ENCODE measurements at places on chromosomes 7 and 10.

DNA sequence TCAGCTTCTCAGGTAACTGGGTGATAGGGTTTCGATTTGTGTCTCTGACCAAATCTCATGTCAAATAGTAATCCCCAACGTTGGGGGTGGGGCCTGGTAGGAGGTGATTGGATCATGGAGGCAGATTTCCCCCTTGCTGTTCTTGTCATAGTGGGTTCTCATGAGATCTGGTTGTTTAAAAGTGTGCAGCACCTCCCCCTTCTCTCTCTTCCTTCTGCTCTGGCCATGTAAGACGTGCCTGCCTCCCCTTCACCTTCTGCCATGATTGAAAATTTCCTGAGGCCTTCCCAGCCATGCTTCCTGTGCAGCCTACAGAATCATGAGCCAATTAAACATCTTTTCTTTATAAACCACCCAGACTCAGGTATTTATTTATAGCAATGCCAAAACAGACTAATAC is 21.9 kb upstream of the SMURF1 start:
- DNase-seq: no peak

GRCh38 chr7:143417734-143418383 is 9.2 kb upstream of the EPHA1 start:
- DNase-seq: peak; percentile 48

DNA sequence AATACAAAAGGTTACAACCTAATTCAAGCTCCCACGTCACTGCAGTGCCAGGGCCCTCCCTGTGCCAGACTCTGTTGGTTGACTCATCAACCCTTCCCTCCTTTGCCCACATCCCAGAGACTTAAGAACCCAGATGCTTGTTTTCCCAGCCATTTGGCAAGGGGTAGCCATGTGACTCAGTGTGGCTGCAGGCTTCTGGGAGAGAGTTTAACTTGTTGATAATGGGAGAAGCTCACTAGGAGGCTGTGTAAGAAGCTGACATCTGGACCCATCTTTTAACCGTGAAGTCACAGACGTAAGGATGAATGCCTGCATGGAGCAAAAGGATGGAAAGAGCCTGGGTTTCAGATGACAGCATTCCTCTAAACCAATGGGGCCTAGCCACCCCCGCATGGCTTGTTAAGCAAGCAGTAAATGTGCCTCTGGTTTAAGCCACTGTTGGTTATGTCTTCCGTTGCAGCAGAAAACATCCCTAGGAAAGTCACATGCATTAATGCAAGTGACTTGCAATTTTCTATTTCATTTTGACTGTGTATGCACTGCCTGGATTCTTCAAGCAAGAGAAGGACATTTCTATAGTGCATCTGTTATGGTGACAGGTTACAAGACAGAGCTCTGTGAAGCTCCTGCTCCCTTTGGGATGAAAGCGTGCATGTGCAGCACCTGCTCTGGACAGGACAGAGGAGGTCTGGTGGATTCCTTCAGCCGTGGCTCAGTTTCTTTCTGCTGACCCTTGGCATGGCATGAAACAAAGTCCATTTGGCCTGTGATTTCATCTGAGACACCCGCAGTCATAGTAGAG is 57.5 kb upstream of the CREB5 start:
- peak; percentile 92 for DNase-seq

- DNase-seq: no peak
Observed at GRCh38 chr10:78656417-78657162, 412.2 kb upstream of the ZMIZ1 start.
